NCI-H187 treated with DMSO at 0.1 percent for 48 hours (cell line): ENCODE measurements at places on chromosomes 2 and 18.

- no peak for DNase-seq
These were observed 409.5 kb upstream of the CWC22 start for GRCh38 chr2:180416627-180417026.

- DNase-seq, result no peak
These were observed 3.8 kb downstream of the CD28 start for GRCh38 chr2:203710226-203710625.

- no peak for DNase-seq
These were observed 257.9 kb downstream of the DYSF start for GRCh38 chr2:71711133-71711855.

DNA sequence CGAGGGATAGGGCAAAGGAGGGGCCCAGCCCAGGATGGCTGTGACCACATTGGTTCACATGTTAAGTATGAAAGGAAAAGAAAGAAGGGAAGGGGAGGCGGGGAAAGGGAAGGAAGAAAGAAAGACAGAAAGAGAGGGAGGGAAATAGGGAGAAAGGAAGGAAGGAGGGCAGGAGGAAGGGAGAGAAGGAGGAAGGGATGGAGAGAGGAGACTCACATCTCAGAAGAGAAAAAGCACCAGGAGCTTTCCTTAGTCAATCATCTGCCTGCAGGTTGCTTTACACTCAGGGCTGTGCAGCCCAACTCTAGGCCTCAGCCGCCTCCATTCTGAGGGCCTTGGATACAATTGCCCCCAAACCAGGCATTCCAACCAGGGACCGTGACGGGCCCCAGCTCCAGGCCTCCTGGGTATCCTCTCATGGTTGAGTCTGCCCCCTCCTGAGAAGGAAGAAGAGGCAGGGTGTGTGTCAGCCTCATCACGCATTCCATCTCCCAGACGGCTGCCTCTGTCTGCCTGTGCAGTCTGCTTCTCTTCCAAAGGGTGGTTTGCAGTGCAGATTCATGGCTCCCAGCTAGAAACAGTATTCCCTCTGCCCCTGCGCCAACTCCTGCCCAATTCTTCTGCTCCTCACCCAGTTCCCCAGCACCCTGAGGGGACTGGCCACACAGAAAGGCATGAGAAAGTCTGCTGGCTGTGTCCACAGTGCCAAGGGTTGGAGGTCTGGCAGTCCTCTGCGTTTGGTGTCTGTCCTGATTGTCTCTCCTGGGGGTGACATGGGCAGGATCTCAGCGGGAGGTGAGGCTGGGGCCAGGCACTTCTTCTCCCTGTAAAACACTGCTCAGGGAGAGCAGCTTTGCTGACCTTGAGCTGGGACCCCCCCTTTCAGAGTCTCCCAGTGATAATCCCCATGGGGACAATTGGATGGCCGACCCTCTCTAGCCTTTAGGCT is 163.3 kb downstream of the SMAD7 start:
- DNase-seq, result no peak

DNA sequence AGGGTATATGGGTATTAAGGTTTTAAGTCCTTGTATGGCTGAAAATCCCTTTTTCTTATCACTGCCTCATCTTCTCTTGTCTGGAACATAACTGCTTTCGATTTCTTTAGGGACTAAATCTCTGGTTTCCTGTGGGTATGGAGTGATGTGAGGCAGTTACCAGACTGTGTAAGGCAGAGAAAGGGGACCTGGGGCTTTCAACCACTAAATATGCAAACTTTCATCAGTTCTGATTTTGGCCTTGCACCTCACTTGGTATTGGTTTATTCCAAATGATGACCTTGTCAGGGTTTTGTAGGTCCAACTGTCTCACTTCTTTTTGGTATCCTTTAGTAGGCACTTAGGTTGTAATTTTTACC is 9.3 kb downstream of the MAP4K4 start:
- no peak for DNase-seq

DNA sequence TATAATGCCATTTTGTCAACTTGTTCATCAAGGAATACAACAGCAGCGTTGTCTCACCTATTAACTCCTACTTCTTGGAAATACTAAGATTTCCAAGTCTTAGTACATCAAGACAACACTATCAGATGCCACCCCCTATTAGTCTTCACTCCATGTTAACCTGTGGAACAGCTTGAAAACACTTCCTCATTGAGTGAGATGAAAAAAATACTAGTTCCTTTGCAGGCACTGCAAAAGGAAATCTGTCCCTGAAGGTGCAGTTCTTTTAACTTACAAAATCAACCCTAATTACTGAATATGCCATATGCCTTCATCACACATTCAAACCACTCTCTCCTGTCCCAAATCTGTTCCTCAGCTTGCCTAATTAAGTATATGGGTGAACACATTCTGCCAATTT is 4.0 kb downstream of the CWC22 start:
- DNase-seq, result no peak

GRCh38 chr2:23649819-23650218 is 264.8 kb downstream of the KLHL29 start:
- no peak for DNase-seq

DNA sequence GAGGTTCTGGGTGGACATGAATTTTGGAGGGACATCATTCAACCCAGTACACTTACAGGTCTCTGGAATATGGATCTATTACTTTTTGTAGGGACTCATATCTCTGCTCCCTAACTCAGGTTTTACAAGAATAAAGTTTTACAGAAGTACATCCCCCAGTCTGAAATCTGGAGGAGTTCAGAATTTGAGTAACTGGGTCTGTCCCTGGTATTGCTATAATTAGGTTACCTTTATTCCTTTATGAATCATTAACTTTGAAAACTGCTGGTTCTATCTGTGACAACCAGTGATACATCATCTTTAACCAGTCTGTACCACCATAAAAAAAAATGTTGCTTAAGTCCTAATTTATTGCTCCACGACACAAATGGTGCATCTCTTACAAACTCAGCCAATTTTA is 59.9 kb downstream of the INSIG2 start:
- DNase-seq, result no peak

- no peak for DNase-seq
These were observed 182.0 kb downstream of the PID1 start for GRCh38 chr2:229088966-229089700.

- peak; percentile 46 for DNase-seq
These were observed 106.1 kb upstream of the ALKAL2 start for GRCh38 chr2:393711-394696.

DNA sequence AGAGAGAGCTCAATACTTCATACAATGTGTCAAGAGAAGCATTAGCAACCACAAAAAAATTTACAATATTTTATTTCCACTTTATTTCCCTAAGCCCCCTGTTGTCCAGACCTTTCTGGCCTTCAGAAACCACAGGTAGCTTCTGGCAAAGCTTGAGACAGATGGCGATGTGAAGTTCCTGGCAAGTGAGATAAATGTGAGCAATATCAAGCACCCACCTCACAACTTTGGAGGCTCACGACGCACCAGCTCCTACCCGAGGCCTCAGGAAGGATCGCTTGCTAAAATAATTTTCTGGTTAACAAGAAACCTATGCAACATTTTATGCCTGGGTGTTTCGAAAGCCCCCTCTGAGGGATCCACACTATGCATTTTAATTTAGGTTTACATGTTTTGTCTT is 158.1 kb upstream of the CHAC2 start:
- DNase-seq, result no peak

GRCh38 chr2:240711296-240711695 is 19.6 kb downstream of the AQP12A start:
- DNase-seq, result no peak

DNA sequence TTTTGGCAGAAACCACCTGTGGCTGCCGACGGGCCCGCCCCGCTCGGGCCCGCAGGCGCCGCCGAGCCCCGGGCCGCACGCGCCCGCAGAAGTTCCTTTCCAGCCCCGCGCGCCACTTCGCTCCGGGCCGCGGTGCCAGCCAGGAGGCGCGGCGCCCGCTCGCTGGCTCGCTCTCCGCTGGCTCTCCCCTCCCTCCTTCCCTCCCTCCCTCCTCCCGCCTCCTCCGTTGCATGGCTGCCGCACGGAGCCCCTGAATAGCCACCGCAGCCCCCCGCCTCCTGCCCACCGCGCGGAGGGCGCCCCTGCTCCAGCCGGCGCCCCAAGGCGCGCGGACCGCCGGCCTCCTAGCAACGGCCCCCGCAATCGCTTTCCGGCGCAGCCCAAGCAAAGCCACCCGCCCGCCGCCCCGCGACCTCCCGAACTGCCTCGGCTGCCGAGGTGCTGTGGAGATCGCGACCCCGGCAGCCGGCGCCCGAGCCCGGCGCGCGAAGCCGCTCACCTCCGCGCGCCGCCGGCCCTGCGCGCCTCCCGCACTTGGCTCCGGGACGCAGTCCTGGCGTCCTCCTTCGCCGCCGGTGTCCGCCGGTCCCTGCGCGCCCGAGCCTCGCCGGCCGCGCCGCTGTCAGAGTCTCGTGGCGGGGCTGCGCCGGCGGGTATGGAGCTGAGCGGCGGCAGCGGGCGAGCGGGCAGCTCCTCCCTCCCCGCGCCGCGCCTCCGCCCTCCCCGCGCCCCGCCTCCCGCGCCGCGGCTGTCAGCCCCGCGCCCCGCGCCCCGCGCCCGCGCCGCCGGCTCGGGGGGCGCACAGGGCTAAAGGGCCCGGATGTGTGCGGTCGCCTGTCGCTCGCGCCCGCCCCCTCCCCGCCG is at the start of gene ZBTB7C:
Gene ZBTB7C, minus strand, starts transcription at position 657 of the 864 bp plus-strand sequence.
- DNase-seq, result no peak

DNA sequence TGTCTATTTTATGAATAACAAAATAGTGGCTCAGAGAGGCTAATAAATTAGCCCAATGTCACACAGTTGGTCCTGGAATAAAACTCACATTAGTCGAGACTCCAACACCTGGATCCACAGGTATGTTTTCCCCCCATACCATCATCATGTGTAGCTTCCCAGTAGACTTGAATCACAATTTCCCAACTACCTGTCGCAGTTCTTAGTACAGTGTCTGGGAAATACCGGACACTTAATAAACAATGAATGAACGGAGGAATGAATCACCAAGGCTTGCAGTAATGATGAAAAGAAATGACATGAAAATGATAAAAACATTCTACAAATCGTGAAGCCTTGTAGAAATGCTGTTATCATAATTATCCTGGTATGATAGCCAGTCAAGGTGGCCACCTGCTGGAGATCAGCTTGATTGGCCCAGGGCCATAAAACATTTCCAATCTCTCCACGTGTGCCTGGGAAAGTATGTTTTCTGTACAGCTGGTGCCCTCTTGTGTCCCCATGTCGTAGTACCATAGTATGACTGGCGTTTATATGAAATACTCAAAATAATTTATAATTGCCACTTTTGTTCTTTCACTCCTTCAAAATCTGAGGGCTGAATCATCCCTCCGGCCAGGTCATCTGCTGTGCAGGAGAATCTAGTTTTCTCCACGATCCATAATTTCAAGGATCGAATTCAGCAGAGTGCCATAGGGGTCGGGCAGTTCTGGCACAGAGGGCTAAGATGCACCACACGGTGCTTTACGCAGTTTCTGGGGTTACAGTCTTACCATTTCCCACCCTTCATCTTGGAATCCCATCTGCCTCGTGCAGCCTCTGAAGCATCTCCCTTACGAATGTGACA is 95.4 kb downstream of the LAMA1 start:
- DNase-seq, result peak; percentile 39

GRCh38 chr2:232434091-232434490 is 21.9 kb upstream of the ALPI start:
- DNase-seq, result no peak

DNA sequence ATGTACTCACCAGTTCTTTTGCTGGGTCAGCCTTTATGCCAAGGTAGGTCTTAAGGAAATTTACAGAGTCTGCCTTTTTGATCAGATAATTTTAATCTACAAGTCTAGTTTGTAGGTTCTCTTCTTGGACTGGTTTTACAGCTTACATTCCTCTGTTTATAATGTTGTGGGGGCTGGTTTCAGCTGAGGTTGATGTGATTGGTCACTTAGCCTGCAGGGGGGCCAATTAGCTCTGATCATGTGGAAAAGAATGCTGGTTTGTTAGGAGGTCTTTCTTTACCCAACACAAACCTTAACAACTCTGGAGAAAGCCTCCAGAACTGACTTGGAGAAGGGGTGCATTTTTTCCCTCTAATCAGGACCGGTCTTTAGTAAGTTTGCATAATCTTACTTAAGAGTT is at the start of gene KCNJ13:
Gene KCNJ13, minus strand, starts transcription at position 131 of the 400 bp plus-strand sequence. CDS start 5,203 bp downstream, outside the sequence.
- no peak for DNase-seq

- no peak for DNase-seq
These were observed 17.2 kb upstream of the ATG16L1 start for GRCh38 chr2:233234264-233234663.

- DNase-seq, result no peak
These were observed 61.7 kb downstream of the MAP4K4 start for GRCh38 chr2:101759162-101759561.

DNA sequence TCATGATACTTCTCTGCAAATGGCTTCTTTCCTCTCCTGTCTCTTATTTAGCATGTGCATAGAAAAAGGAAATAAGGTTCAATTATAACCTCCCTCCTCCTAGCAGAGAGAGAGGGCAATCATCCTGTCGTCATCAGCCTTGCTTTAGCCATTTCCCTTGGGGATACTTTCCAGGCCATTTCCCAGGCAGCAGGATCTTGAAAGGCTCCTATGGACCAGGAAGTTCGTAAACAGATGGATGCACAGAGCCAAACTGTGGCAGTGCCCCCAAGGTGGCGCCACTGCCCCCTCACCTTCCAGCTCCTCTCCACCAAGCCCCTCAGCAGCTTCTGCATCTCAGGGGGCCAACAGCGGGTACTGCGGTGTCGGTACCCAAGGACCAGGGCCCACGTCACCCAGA is 157.4 kb downstream of the DTNA start:
- peak; percentile 13 for DNase-seq

- DNase-seq, result no peak
These were observed 8.7 kb downstream of the FAM178B start for GRCh38 chr2:96977631-96978195.

GRCh38 chr2:205835251-205835791 is 153.0 kb downstream of the NRP2 start:
- no peak for DNase-seq

DNA sequence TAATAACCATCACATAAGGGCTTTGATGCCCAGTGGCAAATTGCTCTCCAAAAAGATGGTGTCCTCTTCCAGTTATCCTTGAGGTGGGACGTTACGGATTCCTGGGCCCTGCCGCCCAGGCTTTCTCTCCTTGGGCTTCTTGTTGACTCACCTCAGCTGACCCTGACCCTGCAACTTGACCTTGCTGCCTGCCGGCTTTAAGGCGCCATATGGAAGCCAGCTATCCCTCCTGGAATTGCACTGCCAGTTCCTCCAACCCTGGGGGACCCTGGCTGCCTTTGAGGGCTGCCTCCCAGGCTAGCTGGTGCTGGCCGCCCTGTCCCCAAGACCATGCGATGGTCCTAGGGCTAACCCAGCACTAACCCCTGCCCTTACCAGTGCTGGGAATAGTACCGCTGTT is 28.3 kb upstream of the B3GNT7 start:
- DNase-seq, result no peak

- DNase-seq, result no peak
These were observed 50.7 kb upstream of the OTX1 start for GRCh38 chr2:62999905-63000304.
